Aorta (tissue), 5 donors: ENCODE measurements at places on chromosomes 7 and 10. TPM values are rescaled to one million over a fixed set of nuclear protein-coding genes. Genes with fewer than 3 reads are reported as not detected.
A peak's percentile ranks its signal among the peaks of the same experiment; 100 is the strongest.

DNA sequence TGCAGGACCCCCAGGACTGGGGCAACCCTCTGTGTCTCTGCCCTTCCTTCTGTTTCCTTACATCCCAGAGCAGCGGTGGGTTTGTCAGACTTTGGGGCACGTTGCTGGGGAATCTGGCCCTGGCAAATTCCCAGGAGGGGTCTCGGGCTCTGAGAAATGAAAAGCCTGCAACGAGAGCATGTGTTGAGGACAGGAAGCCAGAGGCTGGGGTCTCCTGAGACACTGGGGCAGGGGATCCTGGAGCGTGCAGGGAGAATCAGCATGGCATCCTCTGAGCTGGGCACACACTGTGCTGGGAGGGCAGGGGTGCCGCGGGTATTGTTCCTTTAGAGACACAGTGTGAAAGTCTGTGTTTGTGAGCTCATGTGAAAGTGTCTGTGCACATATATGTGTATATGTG lies 279.9 kb upstream of the PPP2R2D start:
- H3K27ac ChIP-seq, result no peak overlapping the region
- no peaks in the 10 kb centered on the region for H3K36me3 ChIP-seq
- H3K4me3 ChIP-seq, result no peak overlapping the region
- H3K27me3 ChIP-seq, result no peaks in the 10 kb centered on the region
- no peaks in the 10 kb centered on the region for H3K4me1 ChIP-seq

DNA sequence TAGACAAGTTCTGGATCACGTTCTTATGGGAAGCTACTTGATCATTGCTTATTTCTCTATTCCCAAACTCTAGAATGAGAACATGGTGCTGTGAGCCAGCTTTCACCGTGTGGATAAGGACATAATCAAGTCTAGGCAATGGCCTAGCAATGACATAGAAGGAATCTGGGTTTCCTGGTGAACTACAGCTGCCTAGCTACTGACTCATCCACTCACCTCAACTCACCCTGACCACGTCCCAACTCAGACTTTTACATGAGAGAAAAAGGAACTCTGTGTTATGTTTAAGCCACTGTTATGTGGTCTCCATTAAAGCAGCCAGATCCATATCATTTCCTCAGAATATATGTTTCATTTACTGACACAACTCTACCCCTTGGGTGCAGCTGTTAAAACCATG lies 18.8 kb upstream of the MET start:
- no peaks in the 10 kb centered on the region for H3K36me3 ChIP-seq
- H3K27ac ChIP-seq, result peak overlapping the region; percentile 33
- no peak overlapping the region for H3K4me3 ChIP-seq
- no peaks in the 10 kb centered on the region for H3K27me3 ChIP-seq
- no peak for DNase-seq
- H3K4me1 ChIP-seq, result peaks cover 2% of the 10 kb centered on the region

DNA sequence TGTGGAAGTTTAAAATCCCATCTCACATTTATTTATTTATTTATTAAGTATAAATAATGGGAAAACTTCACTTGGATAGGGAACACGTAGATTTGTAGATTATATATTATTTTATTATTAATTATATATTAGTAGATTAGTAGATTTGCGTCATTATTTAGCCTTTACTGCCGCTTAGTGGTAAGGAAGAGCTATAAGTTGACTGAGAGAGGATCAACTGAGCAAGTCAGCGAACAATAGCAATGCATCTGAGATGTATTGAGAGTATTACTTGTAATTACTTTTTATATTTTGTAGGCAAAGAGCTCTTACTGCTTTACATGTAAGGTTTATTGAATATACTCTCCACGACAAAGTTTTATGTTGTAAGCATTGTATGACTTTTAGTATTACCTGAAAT lies 244.5 kb upstream of the ANKRD30A start:
- no peaks in the 10 kb centered on the region for H3K36me3 ChIP-seq
- no peaks in the 10 kb centered on the region for H3K4me1 ChIP-seq
- no peak overlapping the region for H3K4me3 ChIP-seq
- H3K27ac ChIP-seq, result no peak overlapping the region
- H3K27me3 ChIP-seq, result no peaks in the 10 kb centered on the region
- no peak for DNase-seq

- no peak within 1 kb of the TSS for H3K4me3 ChIP-seq
- H3K36me3 ChIP-seq, result no peaks in the 10 kb centered on the region
- no peak for DNase-seq
- H3K27ac ChIP-seq, result no peak within 1 kb of the TSS
Measured at GRCh38 chr10:88851706-88852105, at the start of gene ANKRD22. Gene ANKRD22, minus strand, starts transcription at chr10:88851844. Its CDS starts 237 bp downstream, at chr10:88851607.

DNA sequence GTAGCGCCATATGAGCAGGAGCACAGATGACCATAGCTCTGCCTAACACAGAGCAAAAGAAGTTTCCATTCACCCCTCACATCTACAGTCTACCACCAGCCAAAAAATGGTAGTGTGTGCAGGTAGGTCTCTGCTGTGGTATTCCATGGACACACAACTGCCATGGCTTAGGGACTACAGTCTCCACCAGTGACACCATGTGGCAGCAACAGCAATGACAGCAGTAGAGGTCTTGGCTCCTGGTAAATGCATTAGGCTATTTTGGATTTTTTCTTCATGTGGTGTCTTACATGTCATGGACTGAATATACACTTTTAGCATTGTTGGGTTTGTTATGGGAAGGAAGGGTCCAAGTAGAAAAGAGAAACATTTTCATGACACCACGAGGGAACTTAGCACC lies 70.1 kb upstream of the CABCOCO1 start:
- DNase-seq, result no peak
- no peaks in the 10 kb centered on the region for H3K36me3 ChIP-seq
- no peak overlapping the region for H3K4me3 ChIP-seq

GRCh38 chr10:132640326-132641125 lies 102.9 kb downstream of the INPP5A start:
- no peak overlapping the region for H3K4me3 ChIP-seq
- no peaks in the 10 kb centered on the region for H3K4me1 ChIP-seq
- DNase-seq, result peak; percentile 45

- H3K4me3 ChIP-seq, result no peak overlapping the region
- H3K36me3 ChIP-seq, result no peaks in the 10 kb centered on the region
- no peaks in the 10 kb centered on the region for H3K4me1 ChIP-seq
- no peaks in the 10 kb centered on the region for H3K27me3 ChIP-seq
Measured at GRCh38 chr7:46537191-46537905, 616.3 kb upstream of the IGFBP3 start.

DNA sequence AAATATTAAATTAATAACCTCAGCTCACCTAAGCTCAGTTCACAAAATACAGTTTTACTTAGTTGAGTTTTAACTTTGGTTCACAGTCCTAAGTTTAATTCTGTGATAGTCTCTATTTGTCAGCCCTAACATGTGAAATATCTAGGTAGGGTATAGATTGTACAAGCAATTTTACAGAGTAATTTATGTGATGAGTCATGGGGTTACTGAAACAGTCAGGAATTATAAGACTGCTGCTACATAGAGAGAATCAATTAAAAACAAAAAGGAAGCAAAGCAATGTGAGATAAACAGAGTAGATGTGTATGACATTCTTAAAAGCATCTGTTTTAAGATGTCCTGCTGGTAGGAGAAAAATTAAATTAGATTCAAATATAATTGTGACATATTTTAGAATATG lies 1018.2 kb upstream of the KCND2 start:
- no peak for DNase-seq
- no peaks in the 10 kb centered on the region for H3K27me3 ChIP-seq
- H3K4me3 ChIP-seq, result no peak overlapping the region
- no peaks in the 10 kb centered on the region for H3K4me1 ChIP-seq
- no peak overlapping the region for H3K27ac ChIP-seq

DNA sequence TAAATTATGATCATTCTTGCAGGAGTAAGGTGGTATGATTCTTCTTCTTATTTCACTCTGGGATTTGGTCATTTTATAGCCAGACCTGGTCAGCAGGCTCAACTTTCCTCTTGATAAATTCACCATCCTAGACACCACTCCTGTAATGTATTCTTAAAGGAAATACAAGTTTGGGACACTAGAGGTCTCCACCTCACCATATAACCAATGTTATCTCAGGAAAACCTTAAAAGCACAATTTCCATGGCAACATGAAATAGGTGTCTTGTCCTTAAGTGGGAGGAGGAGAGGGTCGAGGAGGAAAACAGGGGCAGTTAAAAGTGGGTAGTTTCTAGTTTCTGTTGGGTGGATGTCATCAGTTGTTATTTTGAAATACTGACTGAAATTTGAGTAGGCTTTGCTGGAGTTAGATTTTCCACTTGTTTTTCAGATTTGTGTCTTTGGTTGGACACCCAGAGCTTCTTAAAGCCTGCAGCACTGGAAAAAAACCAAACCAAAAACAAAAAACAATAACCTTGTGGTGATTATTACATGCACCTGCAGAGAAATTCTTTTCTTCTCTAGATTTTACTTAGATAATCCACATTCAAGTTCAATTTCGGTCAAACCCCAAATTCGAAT lies 163.1 kb downstream of the PRKCQ start:
- H3K27ac ChIP-seq, result no peak overlapping the region
- H3K27me3 ChIP-seq, result no peaks in the 10 kb centered on the region
- no peaks in the 10 kb centered on the region for H3K36me3 ChIP-seq
- H3K4me3 ChIP-seq, result no peak overlapping the region
- no peak for DNase-seq

DNA sequence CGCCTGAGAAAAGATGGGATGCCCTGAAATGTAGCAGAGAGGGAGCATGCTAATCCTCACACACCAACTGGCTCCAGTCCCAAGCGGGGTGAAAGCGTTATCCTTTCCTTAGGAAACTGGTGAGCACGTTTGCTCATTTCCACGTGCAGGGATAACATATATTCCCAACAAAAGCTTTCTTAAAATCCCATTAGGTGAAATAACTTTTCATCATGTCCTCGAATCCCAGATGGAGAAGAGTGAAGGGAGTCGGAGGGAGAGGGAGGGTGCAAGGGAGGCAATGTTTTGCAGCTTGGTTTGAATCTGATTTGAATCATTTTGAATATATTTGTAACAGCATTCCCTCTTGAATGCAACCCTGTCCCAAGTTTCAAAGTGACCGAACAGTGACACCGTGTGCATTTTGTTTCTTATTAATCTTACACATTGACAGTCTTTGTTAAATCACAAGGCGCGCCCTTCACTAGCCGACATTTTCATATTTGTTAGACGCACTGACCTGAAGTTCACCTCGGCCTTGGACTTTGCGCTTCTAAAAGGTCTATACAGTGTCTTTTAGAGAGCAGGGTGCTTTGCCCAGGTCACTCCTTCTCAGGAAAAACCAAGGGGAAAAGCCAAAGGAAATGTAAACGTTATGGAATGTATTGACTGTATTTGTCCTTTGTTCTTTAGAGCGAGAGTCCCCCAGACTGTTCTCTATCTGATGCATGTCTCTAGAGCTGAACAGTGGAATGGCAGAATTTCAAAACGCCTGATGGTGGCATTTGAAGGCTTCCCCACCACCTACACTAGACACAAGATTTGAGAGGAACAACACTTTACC lies 3.1 kb upstream of the HOXA4 start:
- H3K4me3 ChIP-seq, result no peak overlapping the region
- H3K27ac ChIP-seq, result no peak overlapping the region
- no peak for DNase-seq
- H3K4me1 ChIP-seq, result no peaks in the 10 kb centered on the region

GRCh38 chr7:129184981-129185670 lies 3.3 kb upstream of the SMO start:
- no peak overlapping the region for H3K27ac ChIP-seq
- no peak for DNase-seq
- H3K4me3 ChIP-seq, result no peak overlapping the region
- H3K4me1 ChIP-seq, result no peaks in the 10 kb centered on the region

DNA sequence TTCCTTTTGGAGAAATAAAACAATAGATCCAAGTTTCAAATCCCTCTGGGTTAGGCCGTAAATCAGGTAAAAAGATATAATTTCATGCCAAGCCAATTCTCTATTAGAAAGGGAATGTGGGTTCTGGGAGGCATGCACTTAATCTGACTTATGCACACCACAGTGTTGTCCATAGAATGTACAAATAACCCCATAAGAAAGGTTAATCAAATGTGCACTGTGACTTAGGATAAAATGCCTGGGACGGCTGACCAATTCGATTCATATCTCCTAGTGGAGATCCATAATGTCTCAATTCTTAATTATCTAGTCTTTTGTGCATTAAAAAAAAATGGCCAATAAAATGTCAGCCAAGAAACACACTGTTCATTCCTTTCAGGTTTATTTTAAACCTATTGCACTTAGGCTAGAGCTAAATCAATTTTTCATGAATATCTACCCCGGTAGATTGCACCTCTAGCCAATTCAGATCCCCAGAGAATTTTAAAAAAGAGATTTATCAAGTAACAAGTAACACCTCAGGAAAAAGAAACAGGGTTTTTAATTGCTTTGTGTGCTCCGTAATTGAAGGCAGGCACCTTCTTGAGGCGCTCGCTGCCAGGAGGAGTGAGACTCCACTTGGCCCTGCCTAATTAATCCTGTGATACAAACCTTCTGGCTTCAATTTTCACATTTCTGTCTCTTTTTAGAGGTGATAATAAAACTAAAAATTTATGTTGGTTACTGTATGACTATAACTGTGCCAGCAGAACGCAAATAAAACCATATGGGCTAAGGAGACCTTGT lies 265.1 kb downstream of the ETV1 start:
- DNase-seq, result no peak
- H3K27me3 ChIP-seq, result no peaks in the 10 kb centered on the region
- no peak overlapping the region for H3K27ac ChIP-seq
- no peaks in the 10 kb centered on the region for H3K36me3 ChIP-seq

Gene TSPAN13
- 20.9 TPM for total RNA-seq

Gene STEAP2
- total RNA-seq, result 36.2 TPM

Gene FOXP2
- total RNA-seq, result 18.1 TPM

Gene SEPTIN7
- 270 TPM for total RNA-seq

Gene SUN3
- total RNA-seq, result not detected
